Astrocyte (in vitro differentiated cells and primary cell): ENCODE measurements at places on chromosomes 6 and 20. TPM values are rescaled to one million over a fixed set of nuclear protein-coding genes. Genes with fewer than 3 reads are reported as not detected.

The TOX2 gene
- 0.16 TPM in 1 of 2 replicates, not detected in the other for total RNA-seq

The BLCAP gene
- total RNA-seq: 96.5 and 111 TPM in 2 replicates

GRCh38 chr6:20279608-20280287 lies 67.5 kb upstream of the MBOAT1 start:
- H3K27me3 ChIP-seq: peaks cover 8% of the 10 kb centered on the region
- DNase-seq: no peak

DNA sequence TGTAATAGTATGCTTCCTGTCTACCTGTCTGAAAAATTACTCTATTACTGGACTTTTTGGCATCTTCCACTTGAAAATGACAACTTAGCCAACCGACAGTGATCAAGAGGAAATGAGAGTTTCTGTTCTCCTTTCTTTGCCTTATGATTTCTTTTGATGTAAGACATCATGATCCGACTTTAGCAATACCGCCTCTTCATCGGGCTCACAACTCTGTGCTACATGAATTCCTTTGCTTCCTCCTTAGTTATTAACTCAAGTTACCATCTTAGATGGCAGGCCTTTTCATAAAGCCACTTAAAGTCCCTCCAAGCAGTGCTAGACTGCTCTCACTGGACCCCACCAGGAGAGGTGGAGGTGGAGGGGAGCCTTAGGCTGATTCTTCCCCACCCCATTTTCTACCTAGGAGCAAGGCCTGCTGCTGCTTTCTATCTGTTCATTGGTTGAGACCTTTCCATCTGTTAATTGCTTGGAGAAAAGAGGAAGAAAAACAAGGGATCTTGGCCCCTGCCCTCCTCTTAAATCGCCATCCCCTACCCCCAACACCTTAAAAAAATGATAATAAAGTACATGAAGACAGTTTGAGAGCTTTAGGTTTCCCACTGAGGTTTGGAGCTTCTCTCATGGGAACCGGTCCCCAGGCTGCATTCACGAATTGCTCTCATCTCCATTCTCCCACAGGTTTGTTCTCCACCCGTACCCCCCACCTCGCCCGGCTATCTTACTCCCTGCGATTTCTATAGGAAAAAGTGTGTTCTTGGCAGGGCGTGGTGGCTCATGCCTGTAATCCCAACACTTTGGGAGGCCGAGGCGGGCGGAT lies 21.6 kb upstream of the MCM3 start:
- no peak for DNase-seq
- no peaks in the 10 kb centered on the region for H3K27me3 ChIP-seq
- no peaks in the 10 kb centered on the region for H3K36me3 ChIP-seq
- H3K4me1 ChIP-seq: no peaks in the 10 kb centered on the region
- H3K27ac ChIP-seq: no peak overlapping the region
- H3K4me3 ChIP-seq: no peak overlapping the region

The COL10A1 gene
- 0.17 TPM in 1 of 2 replicates, not detected in the other for total RNA-seq

DNA sequence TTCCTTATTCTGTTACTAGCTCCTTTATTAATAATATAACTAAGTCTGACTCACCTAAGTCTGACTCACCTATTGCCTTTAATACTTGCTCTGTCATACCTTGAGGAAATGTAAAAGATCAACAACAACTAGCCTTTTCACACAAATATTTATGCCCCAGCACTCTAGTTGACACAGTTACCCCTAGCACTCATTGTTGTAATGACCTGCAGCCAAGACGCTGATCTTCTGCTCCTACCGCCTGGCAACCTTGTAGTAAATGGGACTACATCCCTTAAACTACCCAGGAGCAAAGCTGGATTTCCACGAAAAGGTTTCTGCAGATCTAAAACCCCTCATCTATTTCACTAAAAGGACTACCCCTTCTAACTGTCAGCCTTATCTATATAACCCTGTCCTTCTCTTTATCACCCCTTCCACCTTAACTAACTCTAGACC lies 90.0 kb downstream of the PLG start:
- H3K4me3 ChIP-seq: no peak overlapping the region
- DNase-seq: no peak
- no peaks in the 10 kb centered on the region for H3K36me3 ChIP-seq
- no peak overlapping the region for H3K27ac ChIP-seq
- no peaks in the 10 kb centered on the region for H3K27me3 ChIP-seq
- H3K4me1 ChIP-seq: no peaks in the 10 kb centered on the region

GRCh38 chr6:88725111-88725975 lies 238.1 kb downstream of the RNGTT start:
- H3K4me3 ChIP-seq: no peak overlapping the region
- H3K36me3 ChIP-seq: no peaks in the 10 kb centered on the region
- peak overlapping the region; percentile 51 for H3K27ac ChIP-seq
- peaks cover 7% of the 10 kb centered on the region for H3K4me1 ChIP-seq
- DNase-seq: peak; percentile 88

DNA sequence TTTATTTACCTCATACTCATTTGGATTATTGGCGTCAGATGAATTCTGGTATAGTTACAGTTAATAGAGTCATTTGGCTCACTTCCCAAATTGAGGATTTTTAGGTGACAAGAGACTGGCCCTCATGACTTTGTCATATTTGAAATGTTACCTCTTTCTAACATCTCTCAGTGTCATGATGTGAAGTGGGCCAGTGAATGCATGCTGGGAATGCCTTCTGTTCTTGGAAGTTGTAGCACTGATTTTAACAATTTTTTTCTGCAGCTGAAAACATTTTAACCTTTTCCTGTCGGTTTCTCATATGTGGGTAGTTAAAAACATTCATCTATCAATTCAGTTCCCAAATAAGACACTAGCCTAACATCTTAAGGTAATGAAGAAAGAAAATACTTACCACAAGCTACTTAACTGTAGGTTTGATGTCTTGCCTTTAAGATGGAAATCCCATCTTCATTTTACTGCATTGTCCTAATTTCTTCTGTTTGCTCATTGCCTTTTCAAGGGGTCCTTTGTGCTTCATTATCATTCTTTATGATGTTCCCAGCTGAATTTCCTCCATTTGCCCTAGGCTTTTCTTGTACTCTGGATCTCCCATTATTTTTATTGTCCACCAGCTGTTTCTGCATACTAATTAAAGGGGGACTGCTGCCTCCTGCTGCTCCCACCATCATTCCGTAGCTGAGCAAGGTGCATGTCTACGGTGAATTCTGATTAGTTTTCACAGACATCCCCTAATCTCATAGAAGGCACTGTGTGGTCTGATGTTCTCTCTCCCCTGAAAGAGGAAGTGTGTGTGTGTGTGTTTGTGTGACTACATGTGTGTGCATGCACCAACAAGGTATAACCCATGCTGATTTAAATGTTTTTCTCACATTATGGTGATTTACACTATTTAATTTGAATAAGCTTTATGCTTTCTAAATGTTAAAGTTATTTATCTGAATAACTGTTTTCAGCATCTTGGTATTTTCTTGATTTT lies 109.5 kb downstream of the B3GAT2 start:
- no peak overlapping the region for H3K27ac ChIP-seq
- DNase-seq: no peak
- no peaks in the 10 kb centered on the region for H3K36me3 ChIP-seq
- no peaks in the 10 kb centered on the region for H3K27me3 ChIP-seq

- H3K36me3 ChIP-seq: no peaks in the 10 kb centered on the region
These were observed 44.9 kb upstream of the RNF24 start for GRCh38 chr20:4060064-4060795.

DNA sequence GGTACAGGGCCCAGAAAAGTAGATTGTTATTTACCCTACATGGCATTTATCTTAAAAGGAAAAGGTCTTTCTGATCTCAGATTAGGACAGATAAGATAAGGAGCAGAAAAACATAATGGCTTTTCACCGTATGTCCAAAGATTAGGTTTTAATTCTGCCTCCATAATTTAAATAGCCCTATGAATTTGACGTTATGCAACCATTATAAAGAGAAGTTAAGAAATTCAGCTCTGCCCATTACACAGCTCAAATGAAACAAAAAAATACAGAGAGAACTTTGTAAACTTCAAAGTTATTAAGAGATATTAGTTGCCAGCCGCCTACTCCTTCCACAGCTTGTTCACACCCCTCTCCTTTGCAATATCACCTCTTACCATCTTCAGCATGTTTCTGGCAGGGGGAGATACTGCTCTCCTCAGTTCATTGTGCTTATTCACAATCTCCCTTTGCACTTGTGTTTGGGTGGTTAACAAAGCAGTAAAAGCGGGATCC lies 8.1 kb downstream of the CRISP3 start:
- no peaks in the 10 kb centered on the region for H3K4me1 ChIP-seq
- no peak overlapping the region for H3K27ac ChIP-seq
